Liver (tissue), 10 donors: ENCODE measurements at places on chromosomes 11 and 22. TPM values are rescaled to one million over a fixed set of nuclear protein-coding genes. Genes with fewer than 3 reads are reported as not detected.

LMNTD2 gene
- 2.9 TPM for total RNA-seq

SEZ6L gene
- total RNA-seq = 0.70 TPM

DNA sequence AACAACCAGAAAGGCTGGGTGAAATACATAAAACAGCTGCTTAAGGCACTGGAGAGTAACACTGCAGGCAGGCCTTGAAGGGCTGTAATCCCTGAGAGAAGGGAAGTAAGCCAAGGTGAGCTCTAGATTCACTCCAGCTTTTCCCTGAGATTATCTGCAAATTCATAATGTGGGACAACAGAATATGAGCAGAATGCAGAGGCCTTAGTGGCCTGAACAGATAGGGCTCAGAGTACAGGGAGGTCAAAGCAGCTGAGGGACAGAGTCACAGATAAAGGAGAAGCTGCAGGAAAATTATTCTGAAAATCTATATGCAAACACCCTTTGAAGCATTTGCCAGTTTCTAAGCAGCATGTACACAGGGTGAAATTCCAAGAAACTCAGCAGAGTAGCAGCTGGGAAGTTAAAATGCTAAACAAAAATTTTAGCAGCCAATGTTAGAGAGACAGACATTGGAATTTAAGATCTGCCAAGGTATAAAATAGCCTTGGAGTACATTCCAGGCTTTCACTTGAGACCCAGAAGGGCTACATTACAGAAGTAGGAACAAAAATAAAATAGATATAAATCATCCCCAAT is 48.1 kb upstream of the CWF19L2 start:
- H3K4me3 ChIP-seq = no peak overlapping the region
- H3K36me3 ChIP-seq = peaks cover 11% of the 10 kb centered on the region
- H3K27ac ChIP-seq = no peak overlapping the region
- DNase-seq = no peak
- H3K4me1 ChIP-seq = no peaks in the 10 kb centered on the region

GRCh38 chr11:24298146-24298545 is 198.7 kb upstream of the LUZP2 start:
- H3K36me3 ChIP-seq = no peaks in the 10 kb centered on the region
- DNase-seq = no peak
- H3K27ac ChIP-seq = no peak overlapping the region
- no peaks in the 10 kb centered on the region for H3K4me1 ChIP-seq
- H3K4me3 ChIP-seq = no peak overlapping the region
- H3K27me3 ChIP-seq = no peaks in the 10 kb centered on the region

- H3K27me3 ChIP-seq = no peaks in the 10 kb centered on the region
- no peak overlapping the region for H3K27ac ChIP-seq
- DNase-seq = no peak
- no peaks in the 10 kb centered on the region for H3K36me3 ChIP-seq
These were observed 92.9 kb downstream of the DYNC2H1 start for GRCh38 chr11:103202048-103202651.

GRCh38 chr11:119065369-119065768 is 2.2 kb upstream of the VPS11 start:
- H3K4me1 ChIP-seq = peaks cover 2% of the 10 kb centered on the region
- H3K36me3 ChIP-seq = no peaks in the 10 kb centered on the region
- H3K4me3 ChIP-seq = no peak overlapping the region
- H3K27ac ChIP-seq = no peak overlapping the region
- DNase-seq = no peak

DNA sequence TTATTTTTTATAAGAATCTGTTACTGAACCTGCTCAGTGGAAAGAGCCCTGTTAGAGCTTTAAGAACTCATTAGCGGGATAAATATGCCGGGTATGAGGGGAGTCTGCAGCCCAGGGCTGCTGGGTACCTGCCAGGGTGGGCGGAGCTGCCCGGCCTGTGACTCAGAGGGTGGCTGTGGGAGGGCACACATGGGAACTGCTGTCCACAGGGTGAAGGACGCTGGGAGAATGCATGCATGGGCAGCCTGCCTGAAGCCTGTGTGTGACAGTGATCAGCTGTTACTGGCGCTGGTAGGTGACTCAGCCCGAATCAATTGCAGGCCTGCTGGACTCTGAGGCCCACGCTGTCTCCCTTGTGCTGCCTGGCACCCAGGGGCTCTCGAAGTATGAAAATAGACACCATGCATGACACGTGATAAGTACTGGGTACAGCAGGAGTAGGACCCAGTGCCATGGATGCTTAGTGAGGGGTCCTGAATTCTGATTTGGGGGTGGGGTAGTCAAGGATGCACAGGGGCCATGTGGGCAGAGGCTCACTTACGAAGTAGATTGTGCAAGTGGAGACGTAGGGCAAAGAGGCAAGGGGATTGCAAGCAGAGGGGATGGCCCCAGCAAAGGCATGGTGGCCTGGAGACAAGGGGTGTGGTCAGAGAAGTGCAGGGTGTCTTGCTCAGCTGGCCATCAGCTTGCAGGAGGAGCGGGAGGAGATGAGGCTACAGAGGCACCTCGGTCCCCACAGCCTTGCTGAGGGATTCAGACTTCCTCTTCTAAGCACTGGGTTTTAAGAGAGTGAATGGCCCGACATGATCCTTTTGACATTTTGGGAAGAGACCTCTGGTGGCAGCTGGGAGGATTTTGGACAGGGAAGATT is 36.5 kb downstream of the GRIK4 start:
- no peaks in the 10 kb centered on the region for H3K36me3 ChIP-seq
- no peak overlapping the region for H3K4me3 ChIP-seq
- peaks cover 5% of the 10 kb centered on the region for H3K4me1 ChIP-seq
- H3K27ac ChIP-seq = peak overlapping the region; percentile 16
- peak; percentile 45 for DNase-seq

TESMIN gene
- total RNA-seq = 0.42 TPM

GRCh38 chr11:130522284-130522961 is 74.0 kb downstream of the ADAMTS15 start:
- H3K4me3 ChIP-seq = no peak overlapping the region
- H3K36me3 ChIP-seq = no peaks in the 10 kb centered on the region
- DNase-seq = no peak
- no peaks in the 10 kb centered on the region for H3K4me1 ChIP-seq
- no peaks in the 10 kb centered on the region for H3K27me3 ChIP-seq
